ENCODE measurements at places on chromosomes 13 and 19.

DNA sequence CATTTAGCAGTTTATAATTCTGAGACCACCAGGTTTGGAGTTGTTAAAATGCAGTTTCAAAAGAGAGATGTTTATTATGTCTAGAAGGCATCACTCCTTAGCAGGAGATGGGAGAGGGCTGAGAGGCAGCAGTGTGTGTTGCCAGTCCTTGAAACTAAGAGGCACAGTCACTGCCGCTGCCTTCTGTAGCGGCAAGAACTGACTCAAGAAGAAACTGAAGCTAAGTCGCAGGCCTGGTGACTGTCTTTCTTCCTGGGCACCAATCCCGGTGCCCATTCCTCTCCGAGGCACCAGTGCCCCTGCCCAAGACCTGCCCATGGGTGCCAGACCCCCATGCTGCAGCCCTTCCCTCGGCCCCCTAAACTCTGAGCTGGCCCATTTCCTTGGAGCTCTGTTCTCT is 20.1 kb downstream of the N4BP2L1 start:
- DNase-seq = no peak

GRCh38 chr19:54352546-54352945 is 12.2 kb downstream of the LAIR1 start:
- DNase-seq = no peak

GRCh38 chr13:114130837-114131582 is 1.4 kb downstream of the RASA3 start:
- peak; percentile 71 for DNase-seq

DNA sequence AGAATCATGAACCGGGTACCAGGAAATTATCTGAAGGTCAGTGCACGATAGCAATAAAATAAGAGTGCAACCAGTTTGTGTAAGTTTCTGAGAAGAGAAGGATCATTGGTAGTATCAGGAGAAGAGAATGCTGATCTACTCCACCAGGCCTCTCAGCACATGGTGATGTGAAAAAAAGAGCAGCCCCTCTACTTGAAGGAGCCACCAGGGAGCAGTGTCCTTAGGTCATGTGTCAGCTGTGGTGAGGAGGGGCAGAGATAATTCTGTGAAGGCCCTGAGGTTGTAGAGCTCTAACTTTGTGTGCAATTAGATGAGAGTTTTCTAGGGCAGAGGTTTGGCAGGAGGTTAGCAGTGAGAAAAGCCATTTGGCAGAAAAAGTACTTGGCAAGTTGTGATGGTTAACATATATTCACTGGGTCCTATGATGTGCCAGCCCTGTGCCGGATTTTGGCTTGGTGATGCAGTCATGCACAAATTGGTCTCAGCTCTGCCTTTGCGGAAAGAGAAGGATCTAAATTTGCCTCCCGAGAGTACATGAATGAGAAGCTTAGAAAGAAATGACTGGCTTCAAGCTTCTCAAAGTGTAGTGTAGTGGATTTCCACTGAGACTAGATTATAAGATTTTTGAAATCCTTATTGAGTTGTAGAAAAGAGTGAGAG is 19.2 kb upstream of the ZC3H13 start:
- DNase-seq = no peak

DNA sequence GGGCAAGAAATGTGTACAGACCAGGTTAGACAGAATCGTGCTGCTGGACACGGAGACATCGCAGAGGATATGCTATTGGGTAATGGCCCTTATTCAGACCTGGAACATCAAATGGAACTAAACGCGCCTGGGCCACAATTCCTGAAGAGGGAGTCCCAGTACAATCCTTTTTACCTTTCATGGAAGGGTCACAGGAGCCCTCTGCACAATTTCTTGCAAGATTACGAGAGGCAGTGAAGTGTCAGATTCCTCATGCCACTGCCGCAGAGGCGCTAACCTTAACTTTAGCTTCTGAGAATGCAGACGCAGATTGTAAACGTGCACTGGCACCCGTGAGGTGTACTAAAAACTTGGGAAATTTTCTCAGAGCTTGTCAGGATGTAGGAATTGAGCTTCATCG is 18.1 kb downstream of the CLEC4M start:
- DNase-seq = no peak

DNA sequence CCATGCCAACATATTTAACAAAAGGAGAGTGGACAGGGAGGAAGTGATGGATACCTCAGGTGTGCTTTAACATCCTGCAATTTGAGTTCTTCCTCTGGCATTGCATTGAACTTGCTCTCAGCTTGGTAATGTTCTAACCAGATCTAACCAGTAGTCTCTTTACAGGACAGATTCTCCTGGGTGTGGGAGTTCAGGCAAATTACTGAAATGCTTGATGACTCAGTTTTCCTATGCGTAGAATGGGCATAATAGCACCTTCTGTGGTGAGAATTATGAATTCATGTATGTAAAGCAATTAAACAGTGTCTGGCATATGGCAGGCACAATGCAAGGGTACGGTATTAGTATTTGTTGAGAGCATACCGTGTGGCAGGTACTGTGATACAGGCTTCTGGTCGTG is 3.6 kb downstream of the AKAP11 start:
- no peak for DNase-seq

DNA sequence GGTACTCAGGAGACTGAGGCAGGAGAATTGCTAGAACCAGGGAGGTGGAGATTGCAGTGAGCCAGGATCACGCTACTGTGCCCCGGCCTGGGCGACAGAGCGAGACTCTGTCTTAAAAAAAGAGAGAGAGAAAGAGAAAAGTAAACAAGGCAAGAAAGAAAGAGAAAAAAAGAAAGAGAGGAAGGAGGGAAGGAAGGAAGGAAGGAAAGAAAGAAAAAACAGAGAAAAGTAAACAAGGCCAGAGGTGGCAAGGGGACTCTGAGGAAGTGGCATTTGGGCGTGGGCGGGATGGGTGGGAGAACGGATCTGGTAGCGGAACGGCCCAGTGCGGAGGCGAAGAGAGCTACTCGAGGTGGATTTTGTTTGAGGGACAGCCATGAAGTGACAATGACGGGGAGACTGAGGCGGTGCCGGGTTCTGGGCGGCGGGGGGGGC is 7.5 kb upstream of the ARRDC2 start:
- DNase-seq = peak; percentile 43
